ENCODE measurements at places on chromosomes 1 and 21.

DNA sequence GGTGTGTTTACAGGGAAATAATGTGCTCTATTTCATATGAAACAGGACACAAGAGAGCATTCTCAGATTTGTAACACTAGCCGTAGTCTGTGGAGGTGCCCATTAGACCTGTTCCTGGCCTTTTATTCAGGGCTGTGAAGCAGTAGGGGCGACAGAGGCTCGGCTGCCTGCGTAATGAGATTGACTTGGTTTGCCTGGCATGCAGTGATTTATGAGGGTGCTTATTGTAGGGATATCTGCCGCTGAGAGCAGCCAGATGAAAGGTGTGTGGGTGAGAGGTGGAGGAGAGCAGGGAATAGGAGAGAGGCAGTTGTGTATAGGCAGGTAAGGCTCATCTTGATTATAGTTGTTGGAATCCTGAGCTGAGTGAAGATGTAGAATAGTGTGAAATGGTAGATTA lies 51.3 kb downstream of the DNAJC6 start:
- DNase-seq: no peak

DNA sequence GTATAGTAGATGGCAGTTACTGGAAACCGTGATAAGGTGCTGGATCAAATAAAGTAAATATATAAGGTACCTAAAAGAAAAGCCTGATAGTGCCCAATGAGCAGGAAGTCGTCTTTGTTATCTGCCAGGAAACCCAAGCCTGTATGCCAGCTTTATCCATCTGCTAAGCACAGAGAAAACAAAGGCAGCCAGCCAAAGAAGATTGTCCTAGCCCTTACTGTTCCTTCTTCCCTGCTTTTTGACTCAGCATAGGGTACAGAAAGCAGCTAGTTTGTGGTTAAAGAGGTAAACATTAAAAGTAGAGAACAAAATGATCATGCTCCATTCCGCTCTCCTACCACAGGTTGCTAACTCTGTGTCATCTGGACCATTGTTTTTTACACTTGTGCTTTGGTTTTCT lies 10.1 kb downstream of the KRTAP22-2 start:
- no peak for DNase-seq

- no peak for DNase-seq
These were observed 11.2 kb upstream of the RCOR3 start for GRCh38 chr1:211247921-211248320.

DNA sequence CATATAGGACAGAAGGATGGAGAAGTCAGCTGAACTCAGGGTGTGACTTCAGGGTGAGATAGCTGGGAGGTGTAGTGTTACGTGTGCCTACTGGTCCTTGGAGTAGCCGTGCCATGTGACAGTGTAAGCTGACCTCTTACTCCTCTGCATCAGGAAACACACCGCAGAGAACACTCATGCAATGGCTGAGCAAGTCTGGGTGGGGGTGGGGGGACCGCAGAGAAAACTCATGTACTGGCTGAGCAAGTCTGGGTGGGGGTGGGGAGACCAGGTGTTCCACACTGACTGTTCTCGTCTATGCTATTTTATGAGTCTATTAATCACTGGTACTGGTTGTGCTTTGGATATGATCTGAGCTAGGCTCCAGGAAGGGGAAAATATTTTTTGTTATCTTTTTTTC lies 233.1 kb downstream of the PAPPA2 start:
- no peak for DNase-seq

DNA sequence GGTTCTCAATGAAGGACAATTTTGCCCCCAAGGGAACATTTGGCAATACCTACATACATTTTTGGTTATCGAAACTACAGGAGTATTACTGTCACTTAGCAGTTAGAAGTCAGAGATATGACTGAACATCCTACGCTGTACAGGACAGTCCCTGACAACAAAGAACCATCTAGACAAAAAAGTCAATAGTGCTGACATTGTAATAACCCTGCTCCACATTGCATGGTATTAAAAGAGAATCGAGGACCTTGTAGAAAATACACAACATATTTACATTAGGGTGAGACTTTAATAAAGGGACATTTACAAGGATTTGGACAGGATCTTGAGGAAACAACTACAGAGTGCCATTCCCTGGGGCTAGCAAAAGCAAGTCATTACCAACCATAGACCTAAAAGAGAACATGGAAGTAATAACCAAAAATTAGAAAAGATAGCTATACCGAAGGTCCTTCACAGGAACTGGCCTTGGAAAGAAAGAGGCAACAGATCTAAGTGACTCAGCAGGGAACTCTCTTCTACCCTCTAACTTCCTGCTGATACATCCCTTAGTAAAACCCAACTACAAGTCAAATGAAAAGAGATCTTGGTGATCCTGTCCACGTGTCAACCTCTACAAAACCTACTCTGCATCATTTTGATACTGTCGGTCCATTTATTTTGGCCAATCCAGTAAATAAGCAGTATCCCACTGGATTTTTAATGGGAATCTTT lies 40.2 kb downstream of the ANGPTL3 start:
- DNase-seq: no peak

GRCh38 chr1:63330331-63330916 lies 8.1 kb downstream of the FOXD3 start:
- DNase-seq: no peak

DNA sequence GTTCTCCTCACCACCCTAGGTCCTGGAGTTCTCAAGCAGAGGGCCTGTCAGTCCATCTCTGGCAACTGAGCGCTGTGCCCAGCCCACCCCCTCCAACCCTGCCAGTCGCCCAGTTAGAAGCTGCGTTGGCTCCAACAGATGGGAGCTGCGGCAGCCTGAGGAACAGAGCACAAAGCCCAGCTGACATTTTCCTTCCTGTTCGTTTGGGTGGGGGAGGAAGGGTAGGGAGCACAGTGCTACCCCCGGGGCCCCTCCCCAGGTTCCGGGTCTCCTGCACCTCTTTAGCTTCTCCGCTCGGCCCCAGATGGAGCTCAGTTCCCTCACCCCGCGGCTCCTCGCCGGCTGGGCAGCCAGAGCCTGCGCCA lies 1.4 kb downstream of the LRRN2 start:
- peak; percentile 41 for DNase-seq

- DNase-seq: no peak
These were observed 70.3 kb upstream of the ACTL8 start for GRCh38 chr1:17684810-17685209.

DNA sequence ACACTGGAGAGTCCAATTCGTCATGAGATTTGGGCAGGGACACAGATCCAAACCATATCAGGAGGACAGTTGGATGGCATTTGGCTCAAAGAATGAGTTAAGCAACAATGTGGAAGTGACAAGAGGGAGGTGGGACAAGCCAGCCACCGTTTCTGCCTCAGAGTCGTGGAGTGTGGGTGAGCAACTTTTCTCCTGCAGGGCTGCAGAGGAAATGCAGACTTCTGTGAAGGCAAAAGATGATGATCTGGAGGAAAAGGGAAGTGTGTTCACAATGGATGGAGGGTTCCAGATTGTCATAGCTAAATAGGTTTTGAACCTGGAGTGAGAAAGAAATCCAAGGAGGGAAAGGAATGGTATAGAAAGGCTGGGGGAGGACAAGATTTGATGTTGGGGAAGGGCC lies 16.4 kb upstream of the KANK4 start:
- DNase-seq: peak; percentile 84

GRCh38 chr1:223393275-223394214 lies at the start of gene CCDC185:
Gene CCDC185, plus strand, starts transcription at chr1:223393415. Its CDS starts 61 bp downstream, at chr1:223393476.
- DNase-seq: peak; percentile 16

DNA sequence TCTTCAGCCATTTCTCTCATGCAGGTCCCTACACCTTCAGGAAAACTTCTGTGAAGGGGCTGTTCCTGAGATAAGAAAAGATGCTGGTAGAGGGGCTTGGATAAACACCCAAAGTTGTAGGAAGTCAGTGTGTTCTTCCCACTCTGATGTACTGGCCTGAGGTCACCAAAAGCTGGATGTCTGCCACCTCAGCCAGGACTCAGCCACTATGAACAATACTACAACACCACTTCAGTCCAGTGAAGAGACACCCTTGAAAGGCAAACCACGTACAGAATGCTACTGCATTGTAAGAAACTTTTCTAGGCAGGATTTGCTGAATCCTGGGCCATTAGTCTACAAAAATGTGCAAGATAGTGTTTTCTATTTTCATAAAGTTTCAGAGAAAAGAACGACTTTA lies 2.4 kb downstream of the PTPN14 start:
- no peak for DNase-seq

DNA sequence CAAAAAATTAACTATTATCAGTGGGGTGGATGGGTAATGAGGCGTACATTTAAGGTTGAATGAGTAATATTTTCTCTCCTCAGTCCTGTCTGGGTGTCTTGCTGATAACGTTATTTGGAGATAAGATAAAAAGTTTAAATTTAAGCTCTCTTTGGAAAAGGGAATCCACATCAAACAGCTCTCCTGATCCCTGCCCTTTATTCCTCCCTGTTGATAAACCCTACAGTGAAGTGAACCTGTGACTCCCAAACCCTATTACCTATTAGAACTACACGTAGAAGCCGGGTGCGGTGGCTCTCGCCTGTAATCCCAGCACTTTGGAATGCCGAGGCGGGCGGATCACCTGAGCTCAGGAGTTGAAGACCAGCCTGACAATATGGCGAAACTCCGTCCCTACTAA lies 9.9 kb upstream of the GPR161 start:
- DNase-seq: no peak

GRCh38 chr1:53367503-53368313 lies 39.8 kb upstream of the LRP8 start:
- DNase-seq: peak; percentile 91

- DNase-seq: peak; percentile 54
These were observed 57.4 kb upstream of the TMPRSS15 start for GRCh38 chr21:18460979-18461378.

DNA sequence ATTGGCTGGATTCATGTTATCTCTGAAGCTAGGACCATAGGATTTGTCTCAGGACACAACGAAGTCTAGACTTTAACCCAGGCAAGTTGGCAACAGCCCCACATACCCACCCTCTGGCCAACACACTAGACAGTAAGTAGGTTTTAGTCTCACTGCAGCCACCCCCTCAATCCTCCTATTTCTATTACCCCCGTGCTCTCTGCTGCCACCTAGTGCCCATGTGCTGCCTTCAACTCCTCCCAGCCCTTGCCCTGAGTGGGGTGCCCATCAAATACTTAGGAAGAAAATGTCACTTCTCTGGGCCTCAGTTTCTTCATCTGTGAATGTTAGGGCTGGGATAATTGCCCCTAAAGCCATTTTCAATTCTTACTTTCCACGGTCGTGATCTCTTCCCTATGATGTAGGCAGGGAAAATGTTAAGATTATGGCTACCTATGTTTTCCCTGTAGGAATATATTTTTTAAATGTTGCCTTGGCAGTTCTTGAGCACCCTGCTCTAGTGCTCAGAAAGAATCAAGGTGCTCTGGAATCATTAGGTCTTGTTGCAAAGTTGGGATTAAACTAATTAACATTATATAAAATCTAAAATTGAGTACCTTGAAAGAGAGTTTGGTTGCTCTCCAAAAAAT lies 213.0 kb downstream of the LMX1A start:
- peak; percentile 52 for DNase-seq

DNA sequence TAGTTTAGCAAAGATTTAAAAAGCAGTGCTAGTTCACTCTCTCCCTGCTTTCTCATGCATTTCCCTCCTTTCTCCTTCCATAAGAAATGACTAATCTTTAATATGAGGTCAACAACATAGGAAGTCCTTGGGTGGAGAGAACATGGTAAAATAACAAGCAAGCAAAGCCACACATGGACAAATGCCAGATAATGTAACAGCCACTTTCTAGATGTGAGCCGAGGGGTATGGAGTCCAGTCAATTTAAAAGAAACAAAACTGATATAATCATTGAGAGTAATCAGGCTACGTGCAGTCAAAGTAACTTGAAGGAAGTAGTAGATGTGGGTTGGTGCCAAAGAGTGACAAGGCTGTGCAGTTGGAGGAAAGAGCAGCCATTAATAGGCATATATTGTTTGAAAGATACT lies 69.6 kb downstream of the DUSP10 start:
- peak; percentile 29 for DNase-seq

- no peak for DNase-seq
These were observed at the start of gene ADGRL4 for GRCh38 chr1:79006564-79006963. Gene ADGRL4, minus strand, starts transcription at chr1:79006730. Its CDS starts 76 bp downstream, at chr1:79006654.

GRCh38 chr21:44783020-44783696 lies 18.5 kb downstream of the UBE2G2 start:
- DNase-seq: no peak

GRCh38 chr1:156475568-156476500 lies 24.7 kb downstream of the MEF2D start:
- DNase-seq: no peak

DNA sequence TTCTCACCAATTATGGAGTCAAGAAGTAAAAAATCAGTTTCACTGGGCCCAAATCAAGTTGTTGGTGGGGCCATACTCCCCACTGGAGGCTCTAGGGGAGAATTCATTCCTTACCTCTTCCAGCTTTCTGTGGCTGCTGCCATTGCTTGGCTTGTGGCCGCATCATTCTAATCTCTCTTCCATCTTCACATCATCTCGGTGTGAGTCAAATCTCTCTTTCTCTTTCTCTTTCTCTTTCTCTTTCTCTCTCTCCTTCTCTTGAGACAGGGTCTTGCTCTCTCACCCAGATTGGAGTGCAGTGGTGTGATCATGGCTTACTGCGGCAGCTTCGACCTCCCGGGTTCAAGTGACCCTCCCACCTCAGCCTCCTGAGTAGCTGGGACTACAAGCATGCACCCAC lies 28.1 kb downstream of the FAM89A start:
- DNase-seq: no peak

GRCh38 chr1:8276932-8277331 lies 41.0 kb upstream of the SLC45A1 start:
- no peak for DNase-seq

GRCh38 chr1:53546409-53547155 lies 87.4 kb downstream of the DMRTB1 start:
- DNase-seq: no peak

GRCh38 chr1:53521924-53522552 lies 62.8 kb downstream of the DMRTB1 start:
- DNase-seq: no peak

GRCh38 chr1:11505591-11506538 lies 26.9 kb downstream of the DISP3 start:
- peak; percentile 19 for DNase-seq

GRCh38 chr1:225201447-225201846 lies 226.4 kb downstream of the LBR start:
- DNase-seq: no peak

DNA sequence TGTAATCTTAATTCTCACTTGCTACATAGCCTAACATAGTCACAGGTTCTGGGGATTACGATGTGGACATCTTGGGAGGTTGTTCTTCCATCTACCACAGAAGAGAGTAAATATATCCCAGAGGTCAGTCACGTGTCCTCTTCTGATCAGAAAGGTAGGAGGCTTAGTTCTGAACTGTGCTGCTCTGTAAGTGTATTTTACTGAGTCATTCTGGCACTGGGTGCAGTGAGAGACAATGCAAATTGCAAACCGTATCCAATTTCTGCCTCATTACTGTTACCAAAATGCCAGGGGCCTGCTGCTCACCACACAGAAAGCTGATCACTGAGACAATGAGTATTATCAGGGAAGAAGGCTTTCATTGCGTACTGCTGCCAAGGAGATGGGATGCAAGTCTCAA lies 104.0 kb downstream of the GABPA start:
- no peak for DNase-seq

- peak; percentile 72 for DNase-seq
These were observed 11.7 kb upstream of the EPHA2 start for GRCh38 chr1:16167331-16168143.

Measured in common myeloid progenitor, CD34-positive (primary cell).